Pancreas (tissue), 10 donors: ENCODE measurements at places on chromosomes 7 and 10. TPM values are rescaled to one million over a fixed set of nuclear protein-coding genes. Genes with fewer than 3 reads are reported as not detected.

GRCh38 chr10:32511599-32511998, 65.7 kb downstream of the CCDC7 start:
- H3K27me3 ChIP-seq: no peaks in the 10 kb centered on the region
- no peaks in the 10 kb centered on the region for H3K36me3 ChIP-seq
- H3K4me1 ChIP-seq: no peaks in the 10 kb centered on the region
- no peak overlapping the region for H3K27ac ChIP-seq
- DNase-seq: no peak

DNA sequence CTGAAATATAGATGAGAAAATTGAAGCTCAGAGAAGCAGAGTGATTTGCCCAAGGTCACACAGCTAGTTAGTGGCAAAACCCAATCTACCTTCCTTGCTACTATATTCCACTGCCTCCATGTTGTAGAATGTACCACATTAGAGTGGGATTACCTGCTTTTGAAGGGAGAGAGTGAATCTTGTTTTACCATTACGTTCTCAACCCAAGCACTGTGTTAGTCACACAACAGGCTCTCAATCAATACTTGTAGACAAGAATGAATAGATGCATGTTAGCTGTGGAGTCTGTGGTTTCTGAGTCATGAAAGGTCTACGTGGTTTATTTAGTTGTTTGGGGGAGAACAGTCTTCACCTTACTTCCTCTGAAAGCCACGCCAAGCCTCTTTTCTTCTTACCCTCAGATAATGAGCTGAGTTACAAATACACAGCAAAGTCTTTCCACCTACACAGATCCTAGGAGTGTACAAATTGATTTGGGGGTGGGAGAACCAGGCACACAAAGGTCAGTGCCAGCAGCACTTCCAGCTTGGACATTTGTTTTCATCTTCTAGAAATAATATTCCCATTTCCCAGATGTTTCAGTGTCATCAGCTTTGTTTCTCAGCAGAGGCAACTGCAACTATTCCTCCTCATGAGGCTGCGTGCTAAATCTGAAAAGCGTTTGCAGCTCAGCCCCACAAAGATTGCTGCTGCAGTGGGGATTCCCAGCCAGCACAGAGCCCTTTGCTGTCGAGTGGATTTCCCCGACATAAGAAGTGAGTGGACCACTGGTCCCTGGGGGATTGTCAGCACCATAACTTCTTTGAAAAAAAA, 71.5 kb upstream of the ADO start:
- no peak for DNase-seq
- no peaks in the 10 kb centered on the region for H3K36me3 ChIP-seq
- H3K4me1 ChIP-seq: no peaks in the 10 kb centered on the region
- no peak overlapping the region for H3K4me3 ChIP-seq

TECPR1 gene
- 12.5 TPM for total RNA-seq

DNA sequence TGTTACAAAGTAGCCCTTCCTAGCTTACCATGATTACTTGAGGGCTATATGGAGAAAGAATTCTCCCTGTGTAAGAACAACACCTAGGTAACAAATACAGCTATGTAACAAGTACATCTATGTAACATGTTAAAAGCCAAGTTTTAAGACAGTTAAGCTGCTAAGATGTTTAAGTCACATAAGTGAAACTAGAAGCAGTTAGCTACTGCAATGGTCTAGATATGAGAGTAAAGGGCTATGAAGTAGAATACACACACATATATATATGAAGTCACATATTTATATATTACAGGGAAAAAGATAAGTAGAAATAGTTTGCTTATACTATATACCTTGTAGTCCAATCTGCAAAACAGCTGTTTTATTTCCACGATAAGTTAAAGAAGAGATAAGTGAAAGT, 14.4 kb downstream of the POT1 start:
- no peaks in the 10 kb centered on the region for H3K27me3 ChIP-seq
- H3K27ac ChIP-seq: no peak overlapping the region
- no peaks in the 10 kb centered on the region for H3K36me3 ChIP-seq
- DNase-seq: no peak
- H3K4me3 ChIP-seq: no peak overlapping the region

DNA sequence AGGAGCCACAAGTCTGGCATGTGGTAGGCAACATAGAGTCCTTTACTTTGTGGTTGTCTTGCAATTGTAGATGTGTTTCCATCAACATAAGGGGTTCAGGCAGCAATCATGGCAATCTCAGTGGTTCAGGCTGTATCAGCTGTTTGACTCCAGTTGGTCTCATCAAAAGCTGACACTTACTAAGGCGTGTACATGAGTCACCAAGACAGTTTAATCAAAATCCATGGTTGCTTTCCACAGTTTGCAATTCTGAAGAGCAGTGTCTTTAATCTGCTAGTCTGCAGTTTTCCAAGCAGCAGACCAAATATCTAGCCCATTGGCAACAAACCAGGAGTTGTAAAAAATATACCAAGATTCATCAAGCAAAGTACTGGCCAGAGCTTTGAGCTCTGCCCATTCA, 210.2 kb downstream of the MDFIC start:
- H3K27ac ChIP-seq: no peak overlapping the region
- peaks cover 29% of the 10 kb centered on the region for H3K4me1 ChIP-seq
- H3K4me3 ChIP-seq: no peak overlapping the region
- H3K27me3 ChIP-seq: no peaks in the 10 kb centered on the region

DNA sequence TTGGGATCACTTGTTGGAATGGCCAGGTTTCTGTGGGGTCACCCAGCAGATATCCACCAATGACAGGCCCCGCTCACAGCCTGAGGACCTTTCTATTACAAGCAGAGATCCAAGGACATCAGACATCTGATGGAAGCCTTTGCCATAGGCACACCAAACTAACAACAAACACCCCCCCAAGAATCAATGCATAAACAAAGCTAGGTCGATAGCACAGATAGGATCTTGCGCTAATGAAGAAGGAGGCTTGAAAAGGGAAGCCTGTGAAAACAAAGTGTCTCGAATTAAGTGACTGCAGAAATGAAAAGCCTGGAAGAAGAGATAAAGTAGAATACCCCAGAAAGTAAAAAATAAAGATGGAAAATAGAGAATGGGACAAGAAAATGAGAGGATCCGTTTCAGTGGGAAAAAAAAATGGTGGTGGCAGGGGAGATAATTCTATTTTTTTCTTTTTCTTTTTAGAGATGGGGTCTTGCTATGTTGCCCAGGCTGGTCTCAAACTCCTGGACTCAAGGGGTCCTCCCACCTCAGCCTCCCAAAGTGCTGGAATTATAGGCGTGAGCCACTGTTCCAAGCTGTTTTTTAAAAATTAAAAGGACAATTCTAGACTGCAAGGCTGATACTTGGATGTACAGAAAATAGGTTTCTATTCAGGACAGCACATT, 26.3 kb upstream of the SMURF1 start:
- H3K4me1 ChIP-seq: no peaks in the 10 kb centered on the region
- no peaks in the 10 kb centered on the region for H3K27me3 ChIP-seq
- H3K36me3 ChIP-seq: no peaks in the 10 kb centered on the region
- H3K27ac ChIP-seq: no peak overlapping the region
- DNase-seq: no peak

DNA sequence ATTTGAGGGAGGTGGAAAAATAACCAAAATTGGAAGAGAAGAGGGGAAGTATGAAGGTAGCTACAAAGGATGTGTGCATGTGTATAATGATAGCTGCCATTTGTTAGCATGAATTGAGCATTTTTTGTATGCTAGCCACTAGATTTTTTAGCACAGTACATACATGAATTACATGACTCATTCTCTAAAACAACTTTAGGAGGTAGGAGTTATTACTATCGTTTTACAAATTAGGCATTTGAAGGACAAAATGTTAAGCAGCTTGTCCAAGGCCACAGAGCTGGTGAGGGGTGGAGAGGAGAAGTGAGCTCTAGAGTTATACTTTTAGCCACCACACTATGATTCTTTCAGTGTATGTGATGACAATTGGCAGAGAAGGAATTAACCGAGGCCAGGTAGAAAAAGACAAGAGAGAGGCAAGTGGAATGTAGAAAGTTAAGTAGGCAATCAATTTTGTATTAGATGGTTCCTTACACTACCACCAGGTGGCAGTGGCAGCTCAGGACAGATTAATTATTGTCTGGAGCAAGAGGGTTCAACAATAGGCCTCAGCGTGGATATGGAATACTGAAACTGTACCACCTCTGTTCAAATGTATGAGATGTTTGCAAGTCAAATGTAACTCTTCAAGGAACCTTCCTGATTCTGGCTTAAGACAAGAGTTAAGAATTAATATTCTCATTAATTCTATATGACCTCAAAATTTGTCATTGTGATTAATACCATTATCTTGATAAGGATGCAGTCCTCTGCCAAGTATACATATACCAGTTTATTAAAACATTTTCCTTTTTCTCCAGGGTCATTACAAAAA, 128.0 kb downstream of the MBL2 start:
- H3K36me3 ChIP-seq: no peaks in the 10 kb centered on the region
- H3K4me1 ChIP-seq: no peaks in the 10 kb centered on the region
- DNase-seq: no peak
- no peak overlapping the region for H3K27ac ChIP-seq
- H3K4me3 ChIP-seq: no peak overlapping the region
- no peaks in the 10 kb centered on the region for H3K27me3 ChIP-seq

GRCh38 chr7:120662291-120662690, 195.7 kb downstream of the TSPAN12 start:
- no peak overlapping the region for H3K27ac ChIP-seq
- H3K36me3 ChIP-seq: no peaks in the 10 kb centered on the region
- no peak for DNase-seq
- no peaks in the 10 kb centered on the region for H3K27me3 ChIP-seq
- H3K4me1 ChIP-seq: no peaks in the 10 kb centered on the region
- H3K4me3 ChIP-seq: no peak overlapping the region

DNA sequence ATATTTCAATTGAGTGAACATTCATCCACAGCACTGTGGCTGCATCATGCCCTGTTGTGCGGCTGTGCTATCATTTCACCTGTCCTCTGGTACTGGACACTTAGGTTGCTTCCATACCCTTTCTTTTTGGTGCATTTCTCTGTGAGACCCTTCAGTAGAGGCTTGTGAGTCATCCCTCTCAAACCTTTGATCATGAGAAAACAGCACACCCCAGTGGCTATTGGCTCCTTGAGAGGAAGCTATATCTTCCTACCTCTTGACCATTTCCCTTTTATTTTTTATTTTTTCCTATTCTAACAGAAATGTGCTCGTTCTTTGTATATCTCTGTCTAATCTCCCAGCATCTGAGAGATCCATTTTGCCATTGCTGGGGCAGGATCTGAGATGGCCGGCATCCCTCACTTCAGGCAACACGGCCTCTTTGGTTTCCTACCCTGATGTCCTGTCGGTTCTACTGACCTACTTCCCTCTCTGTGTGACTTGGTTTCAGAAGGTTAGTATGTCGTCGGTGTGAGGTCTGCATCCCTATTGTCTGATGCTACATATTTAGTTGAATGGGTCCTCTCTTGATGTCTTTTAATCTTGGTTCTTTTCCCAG, 23.8 kb upstream of the PIK3AP1 start:
- no peak overlapping the region for H3K4me3 ChIP-seq
- no peak overlapping the region for H3K27ac ChIP-seq

MRC1 gene
- 23.6 TPM for total RNA-seq

DNA sequence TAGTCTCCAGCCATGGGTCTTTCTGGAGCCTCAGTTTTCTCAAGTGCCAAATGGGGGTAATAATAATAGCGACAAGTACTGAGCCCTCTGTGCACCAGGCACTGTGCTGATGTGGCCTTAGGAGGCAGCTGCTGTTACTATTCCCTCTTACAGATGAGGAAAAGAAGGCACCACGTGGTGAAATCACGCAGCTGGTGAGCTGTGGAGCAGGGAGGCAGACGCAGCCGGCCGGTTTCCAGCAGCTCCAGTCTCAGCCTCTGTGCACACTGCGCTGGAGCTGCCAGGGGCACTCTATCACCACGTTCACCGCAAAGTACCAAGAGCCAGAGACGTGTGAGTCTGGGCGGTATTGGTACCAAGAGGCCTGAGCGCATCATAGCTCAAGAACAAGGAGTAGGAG, 9.6 kb downstream of the PYROXD2 start:
- H3K4me3 ChIP-seq: no peak overlapping the region
- no peaks in the 10 kb centered on the region for H3K36me3 ChIP-seq
- no peaks in the 10 kb centered on the region for H3K4me1 ChIP-seq

DNA sequence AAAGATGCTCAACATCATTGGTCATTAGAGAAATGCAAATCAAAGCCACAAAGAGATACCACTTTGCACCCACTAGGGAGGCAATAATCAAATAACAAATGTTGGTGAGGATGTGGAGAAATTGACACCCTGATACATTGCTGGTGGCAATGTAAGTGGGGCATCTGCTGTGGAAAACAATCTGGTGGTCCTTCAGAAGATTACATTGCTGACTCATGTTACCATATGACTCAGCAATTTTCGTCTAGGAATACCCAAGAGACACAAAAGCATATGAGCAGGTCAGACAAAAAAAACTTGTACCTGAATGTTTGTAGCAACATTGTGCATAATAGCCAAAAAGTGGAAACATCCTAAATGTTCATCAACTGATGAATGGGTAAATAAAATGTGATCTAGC, 4.9 kb upstream of the CLDN3 start:
- no peak overlapping the region for H3K4me3 ChIP-seq
- no peaks in the 10 kb centered on the region for H3K4me1 ChIP-seq
- DNase-seq: no peak
- H3K36me3 ChIP-seq: no peaks in the 10 kb centered on the region
- no peak overlapping the region for H3K27ac ChIP-seq

DNA sequence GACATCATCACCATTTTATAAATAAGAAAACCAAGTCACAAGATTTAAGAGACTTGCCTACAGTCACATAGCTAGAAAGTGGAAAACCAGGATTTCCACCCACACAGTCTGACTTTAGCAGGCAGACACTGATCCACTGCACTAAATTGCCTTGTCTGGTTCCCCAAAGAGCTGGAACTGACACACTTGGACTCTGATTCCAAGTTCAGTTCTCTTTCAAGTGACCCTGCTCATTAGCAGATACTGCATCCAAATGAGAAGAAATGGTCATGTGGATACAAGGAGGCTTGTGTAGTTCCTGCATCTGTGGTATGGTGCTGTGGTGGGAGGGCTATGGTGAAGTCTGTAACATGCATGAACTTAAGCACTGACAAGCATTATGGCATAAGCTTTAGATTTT, 180.1 kb upstream of the MKLN1 start:
- no peak for DNase-seq
- H3K27me3 ChIP-seq: no peaks in the 10 kb centered on the region
- H3K36me3 ChIP-seq: no peaks in the 10 kb centered on the region
- no peak overlapping the region for H3K27ac ChIP-seq

ASZ1 gene
- not detected for total RNA-seq

DNA sequence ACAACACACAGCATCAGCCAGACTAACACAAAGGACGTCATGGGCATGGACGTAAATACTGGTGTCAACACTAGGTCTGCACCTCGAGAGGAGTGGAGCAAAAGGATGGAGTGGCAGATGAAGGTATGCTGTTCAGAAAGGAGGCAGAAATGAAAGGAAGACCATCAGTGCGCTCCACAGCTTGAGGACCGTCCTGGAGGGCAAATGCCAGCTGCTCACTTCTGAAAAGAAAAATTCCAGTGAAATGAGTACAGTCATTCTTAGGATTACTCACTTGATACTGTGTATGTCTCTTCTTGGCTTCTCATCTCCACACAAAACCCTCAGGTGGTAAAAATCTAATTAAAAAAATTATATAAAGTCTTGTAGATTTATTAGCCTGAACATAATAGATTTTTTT, 44.8 kb downstream of the EGFR start:
- H3K27me3 ChIP-seq: no peaks in the 10 kb centered on the region
- no peak overlapping the region for H3K4me3 ChIP-seq
- no peak overlapping the region for H3K27ac ChIP-seq
- no peak for DNase-seq
- peaks cover 4% of the 10 kb centered on the region for H3K4me1 ChIP-seq

DEPP1 gene
- total RNA-seq: 96.6 TPM
